Right forelimb (tissue), 1 donor: ENCODE measurements at places on chromosomes 3 and 15.
A peak's percentile ranks its signal among the peaks of the same experiment; 100 is the strongest.

- no peak for DNase-seq
Measured at GRCh38 chr15:35696767-35697231, 150.8 kb upstream of the DPH6 start.

DNA sequence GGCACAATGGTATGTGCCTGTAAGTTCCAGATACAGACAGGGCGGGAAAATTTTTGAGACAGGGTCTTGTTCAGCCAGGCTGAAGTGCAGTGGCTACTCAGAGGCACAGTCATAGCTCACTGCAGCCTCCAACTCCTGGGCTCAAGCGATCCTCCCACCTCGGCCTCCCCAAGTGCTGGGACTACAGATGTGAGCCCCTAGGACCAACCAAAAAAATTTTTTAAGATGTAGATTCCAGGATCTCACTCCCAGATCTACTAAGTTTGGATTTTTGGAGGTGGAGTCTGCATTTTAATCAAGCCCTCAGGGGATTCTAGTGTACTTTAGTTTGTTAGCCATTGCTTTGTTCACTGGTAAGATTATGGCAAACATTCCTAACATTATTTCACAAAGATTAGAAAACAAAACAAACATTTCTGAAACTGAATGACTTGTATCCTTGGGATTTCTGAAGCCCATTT is 2.7 kb downstream of the LIPH start:
- no peak for DNase-seq

DNA sequence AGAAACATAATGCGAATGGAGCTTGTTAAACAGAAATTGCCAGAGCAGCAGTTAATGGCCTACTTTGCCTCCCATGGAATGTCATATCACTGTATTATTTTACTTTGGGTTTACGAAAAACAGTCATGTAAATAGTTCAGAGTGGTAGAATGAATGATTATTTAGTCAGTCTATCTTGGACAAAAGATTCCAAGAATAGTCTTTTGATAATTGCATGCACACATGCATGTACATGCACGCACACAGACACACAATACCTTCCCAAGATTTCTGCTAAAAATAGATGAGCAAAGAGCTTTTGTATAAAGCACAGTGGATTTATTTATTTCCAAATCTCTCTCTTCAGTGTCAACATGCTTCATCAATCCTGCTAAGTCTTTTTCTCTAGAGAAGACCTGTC is 800.7 kb downstream of the DIPK2A start:
- no peak for DNase-seq

- no peak for DNase-seq
Measured at GRCh38 chr15:43473885-43474284, 19.1 kb downstream of the TP53BP1 start.

DNA sequence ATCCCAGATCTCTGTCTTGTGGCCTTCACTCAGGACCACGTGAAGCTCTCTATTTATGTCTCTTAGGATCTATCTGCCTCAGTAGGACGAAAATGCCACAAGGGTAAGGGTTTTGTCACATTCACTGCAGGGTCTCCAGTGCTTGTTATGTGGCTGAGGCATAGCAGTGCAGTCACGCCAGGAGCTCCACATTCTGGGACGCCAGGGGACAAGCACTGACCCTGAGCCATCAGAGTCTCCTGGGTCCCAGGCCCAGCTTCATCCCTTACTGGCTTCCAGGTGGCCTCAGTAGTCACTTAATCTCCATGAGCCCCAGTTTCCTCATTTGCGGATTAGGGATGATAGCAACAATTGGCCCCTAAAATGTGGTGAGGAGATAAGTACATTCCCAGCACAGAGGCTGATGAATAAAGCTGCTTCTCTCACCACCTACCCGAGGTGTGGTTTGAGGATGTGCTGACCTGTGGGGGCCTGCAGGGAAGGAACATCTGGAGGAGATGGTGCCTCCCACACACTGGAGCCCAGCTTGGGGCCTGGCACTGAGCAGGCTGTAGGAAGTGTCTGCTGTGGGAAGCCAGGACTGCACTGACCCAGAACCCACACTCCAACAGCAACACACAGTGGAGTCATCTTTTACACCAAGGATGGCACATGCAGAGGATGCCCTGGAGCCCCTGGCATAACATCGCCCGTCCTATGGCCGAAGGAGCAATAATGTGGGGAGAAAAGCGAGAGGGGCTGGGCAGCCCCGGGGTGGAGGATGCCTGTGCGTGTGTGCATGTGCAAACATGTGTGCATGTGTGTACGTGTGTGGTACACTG is 93.2 kb upstream of the IQSEC1 start:
- DNase-seq: no peak

DNA sequence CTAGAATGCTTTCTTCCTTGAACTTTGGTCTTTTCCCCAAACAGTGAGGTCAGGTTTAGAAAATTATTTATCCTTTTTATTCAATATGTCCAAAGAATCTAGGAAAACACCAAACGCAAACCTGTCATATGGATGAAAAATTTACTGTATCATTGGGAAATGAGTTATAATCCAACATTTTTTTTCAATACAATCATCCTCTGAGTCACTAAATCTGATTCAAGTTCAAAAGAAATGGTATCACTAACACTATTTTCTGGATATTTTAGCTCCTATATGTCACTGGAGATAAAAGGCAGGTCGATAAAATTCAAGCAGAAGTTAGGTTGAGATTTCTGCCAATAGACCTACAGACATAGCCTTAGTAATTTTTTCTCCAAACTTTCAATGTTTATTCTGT is 591.6 kb upstream of the AGTR1 start:
- no peak for DNase-seq

- DNase-seq: no peak
Measured at GRCh38 chr3:112394003-112394640, 61.2 kb downstream of the CD200 start.

- no peak for DNase-seq
Measured at GRCh38 chr3:12369598-12369997, 80.7 kb downstream of the PPARG start.

DNA sequence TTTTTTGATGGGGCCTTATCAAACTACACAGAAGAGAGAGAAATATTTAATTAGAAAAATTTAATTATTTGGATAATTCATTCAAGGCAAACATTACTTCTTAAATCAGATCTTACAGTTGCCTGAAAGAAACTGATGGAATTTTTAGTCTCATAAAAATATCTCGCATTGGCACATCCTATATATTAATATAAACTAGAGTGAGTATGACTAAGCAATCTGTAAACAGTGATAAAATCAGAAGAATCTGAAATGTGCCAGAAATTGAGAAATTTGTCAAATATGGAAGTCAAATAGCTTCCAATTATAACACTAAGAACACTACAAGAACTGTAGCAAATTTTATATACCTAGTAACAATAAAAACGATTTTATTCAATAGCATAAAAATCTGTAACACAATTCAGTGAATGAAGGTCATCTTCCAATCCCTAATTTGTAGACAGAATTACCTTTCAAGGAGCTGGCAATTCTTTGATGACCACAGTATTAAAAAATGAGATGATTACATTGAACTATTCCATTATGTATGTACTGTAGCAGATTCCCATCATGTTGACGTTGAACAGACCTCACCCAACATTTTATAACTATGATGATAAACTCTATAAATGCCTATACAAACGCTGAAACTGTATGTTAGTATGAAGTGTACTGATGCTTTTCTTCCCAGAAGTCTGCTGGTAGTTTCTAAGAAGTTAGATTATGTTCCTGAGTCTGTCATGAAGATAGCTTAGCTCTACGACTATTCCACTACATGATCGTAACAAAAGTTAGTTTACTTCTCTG is 63.0 kb downstream of the ALDH1A2 start:
- DNase-seq: no peak

- DNase-seq: peak; percentile 47
Measured at GRCh38 chr15:84598993-84599392, 1.8 kb upstream of the ZSCAN2 start.

DNA sequence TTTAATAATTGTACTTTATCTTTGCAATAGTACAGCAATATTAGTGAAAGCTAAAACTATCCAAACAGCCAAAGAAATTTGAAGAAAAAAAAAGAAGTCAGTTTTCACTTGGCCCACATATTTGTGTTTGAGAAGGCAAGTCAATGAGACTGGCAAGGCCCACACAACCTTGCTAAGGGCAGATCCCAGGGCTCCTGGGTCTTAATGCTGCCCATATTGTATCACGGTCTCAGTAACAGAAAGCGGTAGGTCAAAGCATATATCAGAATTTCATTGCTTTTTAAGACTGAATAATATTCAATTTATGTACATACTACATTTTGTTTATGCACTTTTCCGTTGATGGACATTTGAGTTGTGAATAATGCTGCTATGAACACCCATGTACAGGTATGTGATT is 262.0 kb upstream of the TOPAZ1 start:
- DNase-seq: no peak

DNA sequence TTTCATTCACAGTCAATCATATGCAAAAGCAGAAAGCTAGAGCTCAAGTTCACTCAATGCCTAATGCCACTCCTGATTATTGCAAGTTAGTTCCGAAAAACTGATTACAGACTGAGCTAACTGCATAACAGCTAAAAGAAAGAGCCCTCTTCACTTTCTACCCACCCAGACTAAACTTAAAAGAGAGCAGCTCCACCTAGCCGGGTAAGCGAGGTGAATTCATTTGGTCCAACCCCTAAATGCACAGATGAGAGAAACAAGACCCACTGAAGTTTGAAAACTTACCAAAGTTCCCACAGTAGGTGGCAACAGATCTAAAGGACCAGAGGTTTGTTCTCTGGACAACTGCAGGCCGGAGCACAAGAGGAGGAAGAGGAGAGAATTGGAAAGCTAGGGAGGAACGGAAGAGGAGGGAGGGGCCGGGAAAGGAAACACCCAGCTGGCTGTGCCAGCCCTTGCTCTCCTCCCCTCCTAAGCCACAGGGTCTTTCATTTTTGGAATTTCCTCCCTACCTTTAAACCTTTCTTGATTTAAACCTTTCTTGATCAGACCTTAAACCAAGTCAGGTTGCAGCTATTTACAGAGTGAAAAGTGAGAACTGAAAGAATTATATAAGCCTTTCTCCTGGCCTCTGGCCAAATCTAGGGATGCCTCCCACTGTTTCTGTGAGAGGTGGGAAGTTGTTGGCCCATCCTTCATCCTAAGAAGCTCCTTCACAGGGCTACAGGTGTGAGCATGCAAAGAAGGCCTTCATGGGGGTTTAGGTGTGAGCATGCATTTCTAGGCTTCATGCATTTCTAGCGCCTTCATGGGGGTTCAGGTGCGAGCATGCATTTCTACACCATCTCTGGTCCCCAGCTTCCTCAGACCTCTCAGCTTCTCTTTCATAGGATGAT is 114.7 kb upstream of the LMOD3 start:
- no peak for DNase-seq

DNA sequence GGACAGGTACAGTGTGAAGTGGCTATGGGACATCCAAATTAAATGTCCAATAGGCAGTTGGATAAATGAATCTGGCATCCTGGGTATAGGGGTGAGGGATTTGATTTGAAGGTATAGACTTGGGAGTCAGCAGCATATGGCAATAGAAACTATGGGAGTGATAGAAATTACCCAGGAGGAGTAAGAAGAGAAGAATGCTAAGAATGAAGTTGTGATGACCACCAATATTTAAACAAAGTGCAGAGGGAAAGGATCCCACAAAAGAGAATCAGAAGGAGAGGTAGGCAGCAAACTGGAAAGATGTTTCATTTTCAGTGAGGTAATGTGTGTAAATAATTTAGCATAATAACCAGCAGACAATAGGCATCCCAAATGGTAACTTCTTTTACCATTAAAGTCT is 13.8 kb upstream of the MSL2 start:
- DNase-seq: no peak

DNA sequence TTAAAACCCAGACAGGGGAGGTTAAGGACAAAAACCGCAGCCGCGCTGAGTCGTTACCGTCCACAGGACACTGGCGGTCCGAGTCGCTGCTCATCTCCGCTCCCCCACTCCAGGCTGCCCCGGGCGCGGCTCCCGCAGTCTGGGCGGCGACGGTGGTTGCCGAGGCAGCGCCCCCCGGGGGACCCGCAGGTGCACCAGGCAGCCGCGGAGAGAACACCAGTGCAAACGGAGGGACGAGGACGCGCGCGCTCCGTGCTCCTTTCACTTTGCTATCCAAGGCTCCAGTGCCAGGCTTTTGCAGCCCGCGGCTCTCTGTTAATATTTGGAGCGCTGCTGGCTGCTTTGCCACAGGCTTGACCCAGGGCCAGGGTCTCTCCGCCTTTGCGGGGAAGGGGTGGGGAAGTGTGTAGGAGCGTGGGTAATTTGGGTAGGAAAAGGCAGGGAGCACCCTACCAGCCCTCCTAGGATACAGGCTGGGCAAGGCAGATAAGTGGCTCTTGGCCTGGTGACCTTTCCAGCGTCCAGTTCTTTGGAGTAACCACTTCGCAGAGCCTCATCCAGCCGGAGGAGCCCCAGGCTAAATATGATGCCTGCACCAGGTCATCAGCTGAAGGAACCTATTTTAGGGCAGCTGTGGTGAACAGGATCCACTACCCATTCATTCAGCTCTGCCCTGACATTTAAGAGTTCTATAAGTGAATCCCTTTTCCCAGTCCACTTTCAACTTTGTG is at the start of gene GADL1:
Gene GADL1 (minus strand): TSS at position 141 of the 731 bp plus-strand sequence. CDS start 47 bp downstream, at position 94.
- DNase-seq: peak; percentile 55

DNA sequence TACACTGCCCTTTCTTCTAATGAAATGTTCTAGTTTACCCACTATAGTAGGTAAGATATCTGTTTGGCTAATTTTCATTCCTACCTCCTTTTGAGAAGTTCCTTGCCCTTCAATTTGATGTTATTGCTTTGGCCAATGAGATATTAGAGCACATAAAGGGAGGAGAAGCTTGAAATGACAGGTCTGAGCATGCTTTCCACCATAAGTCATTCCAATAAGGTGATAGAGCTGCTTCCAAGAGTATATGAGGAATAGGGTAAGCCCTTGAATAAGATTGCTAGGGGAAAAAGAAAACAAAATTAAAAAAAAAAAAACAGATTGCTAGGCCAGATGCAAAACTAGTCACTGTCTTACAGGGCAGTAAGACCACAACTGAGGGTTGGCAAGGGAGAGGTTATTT is 78.9 kb upstream of the TRIM42 start:
- DNase-seq: no peak

- no peak for DNase-seq
Measured at GRCh38 chr15:99084965-99085364, 19.9 kb upstream of the SYNM start.
